ENCODE measurements at places on chromosomes 4 and X. TPM values are rescaled to one million over a fixed set of nuclear protein-coding genes. Genes with fewer than 3 reads are reported as not detected.

CNGA1 gene
- not detected for total RNA-seq

BANK1 gene
- not detected for total RNA-seq

UGT8 gene
- not detected for total RNA-seq

ZBTB33 gene
- 15.9 TPM for total RNA-seq

PCDH11X gene
- total RNA-seq, result not detected

ZNF630 gene
- 2.3 TPM for total RNA-seq

FRMD7 gene
- total RNA-seq, result not detected

NPY5R gene
- total RNA-seq, result not detected

MID1 gene
- 19.9 TPM for total RNA-seq

VCX2 gene
- total RNA-seq, result not detected

PRRG1 gene
- total RNA-seq, result 24.5 TPM

GPRASP2 gene
- 27.4 TPM for total RNA-seq

PHOX2B gene
- total RNA-seq, result not detected

BGN gene
- total RNA-seq, result 22.9 TPM

NAA11 gene
- not detected for total RNA-seq

MBTPS2 gene
- 6.0 TPM for total RNA-seq

XKRX gene
- total RNA-seq, result 0.13 TPM

RRH gene
- 0.07 TPM for total RNA-seq

ADGRG4 gene
- not detected for total RNA-seq

ESX1 gene
- not detected for total RNA-seq

GAGE13 gene
- total RNA-seq, result not detected

TCEAL2 gene
- total RNA-seq, result not detected

SMARCA1 gene
- 31.9 TPM for total RNA-seq

MMGT1 gene
- total RNA-seq, result 6.3 TPM

POU3F4 gene
- not detected for total RNA-seq

FAM149A gene
- total RNA-seq, result 0.40 TPM

CABS1 gene
- total RNA-seq, result not detected

GSX2 gene
- not detected for total RNA-seq

FGD1 gene
- 2.7 TPM for total RNA-seq

PLAC8 gene
- total RNA-seq, result 0.33 TPM

YY2 gene
- total RNA-seq, result 1.1 TPM

CXCL11 gene
- 2.6 TPM for total RNA-seq

ARMCX5 gene
- 22.0 TPM for total RNA-seq

PLAC1 gene
- total RNA-seq, result 0.20 TPM

FRAS1 gene
- total RNA-seq, result 26.8 TPM

PCDH10 gene
- total RNA-seq, result 14.8 TPM

PLXNB3 gene
- total RNA-seq, result 5.5 TPM

BEX1 gene
- total RNA-seq, result 0.20 TPM

RAI2 gene
- total RNA-seq, result 0.13 TPM

SMIM10 gene
- total RNA-seq, result 2.2 TPM

FAAH2 gene
- total RNA-seq, result 1.4 TPM

C4orf36 gene
- 0.40 TPM for total RNA-seq

Data from pulmonary artery endothelial cell (primary cell).